ENCODE measurements at places on chromosomes 2 and 18.
A peak's percentile ranks its signal among the peaks of the same experiment; 100 is the strongest.

DNA sequence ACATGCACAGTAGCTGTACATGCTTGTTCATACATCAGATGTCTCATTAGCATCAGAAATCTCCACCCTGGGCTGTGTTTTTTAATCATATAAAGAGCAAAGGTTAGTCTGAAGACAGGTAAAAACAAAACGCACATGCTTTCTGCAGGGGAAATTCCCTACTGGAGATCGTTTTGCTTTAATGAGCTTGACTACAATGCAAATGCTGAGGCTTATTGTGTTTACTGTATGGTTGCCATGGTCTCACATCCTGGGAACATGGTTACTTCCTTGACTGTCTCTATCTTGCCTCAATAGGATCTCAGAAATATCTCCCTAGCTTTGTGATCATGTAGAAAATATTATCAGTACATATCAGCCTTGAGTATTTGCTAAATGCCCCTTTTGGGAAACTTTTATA is 336.5 kb upstream of the TFPI start:
- no peak overlapping the region for H3K4me3 ChIP-seq
- H3K36me3 ChIP-seq, result no peaks in the 10 kb centered on the region
- H3K27ac ChIP-seq, result no peak overlapping the region
- DNase-seq, result no peak
- no peaks in the 10 kb centered on the region for H3K27me3 ChIP-seq

- no peak for DNase-seq
- peaks cover 10% of the 10 kb centered on the region for H3K27me3 ChIP-seq
- H3K4me1 ChIP-seq, result no peaks in the 10 kb centered on the region
- H3K27ac ChIP-seq, result no peak overlapping the region
Observed at GRCh38 chr18:78991446-78991845, 11.8 kb downstream of the SALL3 start.

- H3K27me3 ChIP-seq, result no peaks in the 10 kb centered on the region
- no peak overlapping the region for H3K4me3 ChIP-seq
- DNase-seq, result no peak
- no peaks in the 10 kb centered on the region for H3K36me3 ChIP-seq
Observed at GRCh38 chr2:168272225-168272624, 24.8 kb upstream of the STK39 start.

- H3K4me1 ChIP-seq, result peaks cover 14% of the 10 kb centered on the region
- peaks cover 38% of the 10 kb centered on the region for H3K36me3 ChIP-seq
- no peak for DNase-seq
- no peaks in the 10 kb centered on the region for H3K27me3 ChIP-seq
- no peak overlapping the region for H3K27ac ChIP-seq
Observed at GRCh38 chr2:201144101-201145051, 28.4 kb downstream of the CFLAR start.

DNA sequence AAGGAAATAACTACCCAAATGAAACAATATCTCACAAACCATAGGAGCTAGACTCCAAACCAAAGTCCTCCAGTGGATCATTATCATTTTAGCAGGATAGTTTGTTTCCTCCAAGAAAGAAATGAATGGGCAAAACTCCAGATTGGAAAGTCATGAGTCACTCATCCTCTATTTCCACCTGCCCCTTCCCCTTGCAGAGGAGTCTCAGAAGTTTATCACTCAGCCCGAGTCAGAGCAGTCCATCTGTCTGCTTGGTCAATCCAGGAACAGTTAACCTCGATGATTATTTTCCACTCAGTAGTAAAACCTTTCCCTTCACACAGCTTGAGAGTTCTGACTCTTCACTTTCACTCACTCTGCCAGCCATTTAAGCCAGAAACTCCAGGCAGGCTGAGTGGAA is 462.2 kb downstream of the BCL11A start:
- no peaks in the 10 kb centered on the region for H3K36me3 ChIP-seq
- no peaks in the 10 kb centered on the region for H3K27me3 ChIP-seq
- no peak for DNase-seq
- H3K27ac ChIP-seq, result no peak overlapping the region
- no peak overlapping the region for H3K4me3 ChIP-seq
- no peaks in the 10 kb centered on the region for H3K4me1 ChIP-seq

- H3K27me3 ChIP-seq, result no peaks in the 10 kb centered on the region
- no peak overlapping the region for H3K27ac ChIP-seq
- DNase-seq, result no peak
- H3K4me3 ChIP-seq, result no peak overlapping the region
Observed at GRCh38 chr18:75503615-75504014, 76.1 kb upstream of the SMIM21 start.

GRCh38 chr18:63099091-63099840 is 220.3 kb downstream of the BCL2 start:
- no peak for DNase-seq
- peaks cover 34% of the 10 kb centered on the region for H3K27me3 ChIP-seq
- H3K36me3 ChIP-seq, result no peaks in the 10 kb centered on the region
- H3K4me1 ChIP-seq, result no peaks in the 10 kb centered on the region

DNA sequence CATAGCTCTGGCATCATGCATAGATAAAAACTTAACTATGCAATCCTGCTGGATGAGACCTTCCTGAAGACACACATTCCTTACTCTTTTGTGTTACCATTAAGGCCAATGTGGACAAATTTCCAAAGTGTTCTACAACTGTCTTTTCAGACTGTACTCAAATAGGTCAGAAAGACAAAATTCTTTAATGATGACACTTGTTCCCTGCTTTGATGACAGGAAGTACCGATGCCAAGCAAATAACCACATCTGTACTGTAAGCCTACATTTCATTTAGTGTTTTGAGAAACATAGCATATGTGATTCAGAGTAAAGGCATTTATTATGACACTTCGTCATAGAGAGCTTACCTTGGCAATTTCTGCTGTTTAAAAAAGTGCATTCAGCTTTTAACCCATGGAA is 55.0 kb downstream of the PMAIP1 start:
- H3K27me3 ChIP-seq, result no peaks in the 10 kb centered on the region
- peak; percentile 52 for DNase-seq
- H3K27ac ChIP-seq, result peak overlapping the region; percentile 9

DNA sequence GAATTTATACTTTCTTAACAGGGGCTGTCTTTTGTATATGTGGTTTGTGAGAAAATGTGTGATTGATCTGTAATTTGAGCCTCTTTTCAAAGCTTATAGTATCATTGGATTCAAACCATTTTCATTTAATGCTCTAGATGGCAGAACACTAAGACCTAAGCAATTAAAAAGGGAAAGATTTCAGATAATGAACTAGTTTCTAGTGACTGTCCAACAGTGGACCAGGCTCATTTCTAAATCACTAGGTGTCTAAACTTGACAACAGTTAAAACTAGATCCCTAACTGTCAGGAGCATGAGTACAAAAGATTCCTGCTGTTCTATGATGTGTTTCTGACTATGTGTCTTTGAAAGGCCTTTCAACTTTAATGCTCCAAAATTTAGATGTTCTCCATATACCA is 54.6 kb downstream of the ANKRD44 start:
- peak overlapping the region; percentile 67 for H3K27ac ChIP-seq
- no peak for DNase-seq
- peak overlapping the region; percentile 44 for H3K4me3 ChIP-seq
- H3K4me1 ChIP-seq, result peaks cover 34% of the 10 kb centered on the region
- no peaks in the 10 kb centered on the region for H3K27me3 ChIP-seq

- DNase-seq, result no peak
- H3K4me1 ChIP-seq, result peaks cover 20% of the 10 kb centered on the region
- H3K36me3 ChIP-seq, result no peaks in the 10 kb centered on the region
- H3K27ac ChIP-seq, result no peak overlapping the region
- no peak overlapping the region for H3K4me3 ChIP-seq
Observed at GRCh38 chr18:26432651-26433424, 115.5 kb downstream of the KCTD1 start.

- H3K4me1 ChIP-seq, result peaks cover 23% of the 10 kb centered on the region
- H3K4me3 ChIP-seq, result no peak overlapping the region
- no peaks in the 10 kb centered on the region for H3K36me3 ChIP-seq
- no peaks in the 10 kb centered on the region for H3K27me3 ChIP-seq
Observed at GRCh38 chr2:217468042-217468830, 534.6 kb downstream of the TNS1 start.

GRCh38 chr2:49270091-49270490 is 115.8 kb upstream of the FSHR start:
- no peaks in the 10 kb centered on the region for H3K36me3 ChIP-seq
- no peaks in the 10 kb centered on the region for H3K27me3 ChIP-seq
- no peak for DNase-seq

GRCh38 chr18:56890632-56891031 is 239.5 kb downstream of the WDR7 start:
- peak overlapping the region; percentile 52 for H3K27ac ChIP-seq
- no peaks in the 10 kb centered on the region for H3K36me3 ChIP-seq
- DNase-seq, result peak; percentile 87
- H3K27me3 ChIP-seq, result no peaks in the 10 kb centered on the region
- peak overlapping the region; percentile 20 for H3K4me3 ChIP-seq

DNA sequence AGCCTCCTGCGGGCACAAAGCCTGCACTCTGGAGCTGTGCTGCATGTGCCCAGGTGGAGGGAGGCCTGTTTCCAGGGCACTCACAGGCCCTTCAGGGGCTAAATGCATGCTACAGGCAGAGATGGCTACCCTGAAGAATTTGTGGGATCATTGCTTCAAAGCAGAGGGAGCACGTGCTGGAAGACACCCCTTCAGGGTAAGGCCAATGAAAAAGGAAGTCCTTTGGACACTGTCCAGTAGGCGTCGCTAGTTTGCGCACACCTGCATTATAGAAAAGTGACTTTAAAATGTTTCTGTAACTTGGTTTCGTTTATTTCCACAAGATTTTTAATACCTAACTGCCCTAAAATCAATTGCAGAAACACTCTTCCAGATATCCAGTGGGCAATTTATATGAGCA is 325.3 kb downstream of the ZNF516 start:
- H3K27me3 ChIP-seq, result no peaks in the 10 kb centered on the region
- no peaks in the 10 kb centered on the region for H3K4me1 ChIP-seq
- no peak overlapping the region for H3K4me3 ChIP-seq
- H3K27ac ChIP-seq, result no peak overlapping the region
- no peaks in the 10 kb centered on the region for H3K36me3 ChIP-seq

DNA sequence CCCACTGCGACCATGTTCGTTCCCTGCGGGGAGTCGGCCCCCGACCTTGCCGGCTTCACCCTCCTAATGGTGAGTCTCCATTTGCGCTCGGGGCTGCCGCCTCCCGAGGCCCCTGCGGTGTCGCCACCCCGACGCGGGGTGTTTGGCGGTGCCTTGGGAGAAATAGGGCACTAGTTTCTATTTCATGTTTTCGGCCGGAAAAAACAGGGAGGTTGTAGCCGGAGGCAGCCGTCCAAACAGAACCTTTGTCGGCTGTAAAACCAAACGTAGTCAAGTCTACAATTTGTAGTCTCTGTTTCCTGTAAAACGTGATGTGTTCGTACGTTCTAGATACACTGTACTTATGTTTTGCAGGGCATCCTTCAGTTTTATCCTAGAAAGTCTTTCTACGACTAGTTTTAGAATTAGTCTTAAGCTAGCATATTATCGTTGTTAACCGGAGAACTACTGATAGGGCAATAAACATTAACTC is 290 bp downstream of the PSMG2 start:
- H3K4me3 ChIP-seq, result peak overlapping the region; percentile 98
- H3K27ac ChIP-seq, result peak overlapping the region; percentile 96
- H3K36me3 ChIP-seq, result peaks cover 17% of the 10 kb centered on the region
- no peak for DNase-seq

Data from GM23248 (cell line).